ENCODE measurements at places on chromosomes 2 and 18. TPM values are rescaled to one million over a fixed set of nuclear protein-coding genes. Genes with fewer than 3 reads are reported as not detected.

Gene HRH4
- 0.11 TPM for total RNA-seq

Gene ACAA2
- 152 TPM for total RNA-seq

Gene BZW1
- total RNA-seq: 253 TPM

Gene PMAIP1
- 4.3 TPM for total RNA-seq

DNA sequence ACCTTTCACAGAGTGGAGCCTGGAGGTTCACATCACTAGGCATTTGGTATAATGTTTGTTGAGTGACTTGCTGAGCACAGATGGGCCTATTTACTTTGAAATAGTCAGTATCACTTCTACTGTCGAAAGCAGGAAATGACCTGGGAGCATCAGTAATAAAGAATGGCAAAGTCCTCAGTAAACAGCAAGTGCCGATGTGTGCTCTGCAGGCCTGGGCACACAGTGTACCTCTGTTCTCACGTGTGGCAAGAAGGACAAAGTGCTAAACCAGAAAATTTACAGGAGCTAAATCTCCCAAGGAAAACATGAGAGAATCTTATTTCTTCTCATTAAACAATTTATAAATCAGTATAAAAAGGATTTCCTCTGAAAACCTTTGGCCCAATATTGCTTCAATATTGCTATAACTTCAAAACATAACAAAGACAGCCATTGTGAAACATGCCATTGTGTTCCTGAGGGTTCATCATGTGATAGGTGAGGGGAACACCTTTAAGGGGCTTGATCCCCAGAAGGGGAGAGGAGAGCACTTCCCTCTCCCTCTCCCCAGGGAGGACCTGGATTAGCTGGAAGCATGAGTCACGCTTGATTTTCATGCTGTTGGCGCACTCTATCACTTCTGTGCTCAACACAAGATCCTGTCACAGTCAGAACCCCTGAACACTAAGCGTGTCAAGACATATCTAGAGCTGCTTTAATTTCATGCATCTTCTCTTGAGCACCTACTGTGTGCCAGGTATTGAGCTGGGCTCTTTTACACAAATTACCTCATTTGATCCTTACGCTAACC is 131.5 kb upstream of the SMAD2 start:
- no peaks in the 10 kb centered on the region for H3K36me3 ChIP-seq
- H3K27ac ChIP-seq: no peak overlapping the region
- H3K4me3 ChIP-seq: no peak overlapping the region
- peaks cover 4% of the 10 kb centered on the region for H3K4me1 ChIP-seq
- no peaks in the 10 kb centered on the region for H3K27me3 ChIP-seq
- DNase-seq: no peak

GRCh38 chr2:209442939-209443338 is 19.1 kb downstream of the MAP2 start:
- no peak overlapping the region for H3K4me3 ChIP-seq
- no peak for DNase-seq
- H3K27me3 ChIP-seq: no peaks in the 10 kb centered on the region
- no peak overlapping the region for H3K27ac ChIP-seq
- no peaks in the 10 kb centered on the region for H3K36me3 ChIP-seq

- no peaks in the 10 kb centered on the region for H3K36me3 ChIP-seq
- H3K27ac ChIP-seq: no peak overlapping the region
- no peaks in the 10 kb centered on the region for H3K27me3 ChIP-seq
- H3K4me3 ChIP-seq: no peak overlapping the region
- no peak for DNase-seq
Measured at GRCh38 chr18:74528478-74528877, 5.8 kb upstream of the CNDP1 start.

GRCh38 chr2:100105678-100106054 is 36.7 kb downstream of the AFF3 start:
- no peak overlapping the region for H3K27ac ChIP-seq
- H3K27me3 ChIP-seq: peaks cover 17% of the 10 kb centered on the region
- no peaks in the 10 kb centered on the region for H3K36me3 ChIP-seq
- no peak for DNase-seq
- H3K4me3 ChIP-seq: peak overlapping the region; percentile 30

- H3K4me3 ChIP-seq: no peak overlapping the region
- no peaks in the 10 kb centered on the region for H3K4me1 ChIP-seq
- DNase-seq: peak; percentile 67
- H3K27me3 ChIP-seq: no peaks in the 10 kb centered on the region
- H3K27ac ChIP-seq: no peak overlapping the region
Measured at GRCh38 chr2:222561817-222562645, 93.9 kb downstream of the FARSB start.

DNA sequence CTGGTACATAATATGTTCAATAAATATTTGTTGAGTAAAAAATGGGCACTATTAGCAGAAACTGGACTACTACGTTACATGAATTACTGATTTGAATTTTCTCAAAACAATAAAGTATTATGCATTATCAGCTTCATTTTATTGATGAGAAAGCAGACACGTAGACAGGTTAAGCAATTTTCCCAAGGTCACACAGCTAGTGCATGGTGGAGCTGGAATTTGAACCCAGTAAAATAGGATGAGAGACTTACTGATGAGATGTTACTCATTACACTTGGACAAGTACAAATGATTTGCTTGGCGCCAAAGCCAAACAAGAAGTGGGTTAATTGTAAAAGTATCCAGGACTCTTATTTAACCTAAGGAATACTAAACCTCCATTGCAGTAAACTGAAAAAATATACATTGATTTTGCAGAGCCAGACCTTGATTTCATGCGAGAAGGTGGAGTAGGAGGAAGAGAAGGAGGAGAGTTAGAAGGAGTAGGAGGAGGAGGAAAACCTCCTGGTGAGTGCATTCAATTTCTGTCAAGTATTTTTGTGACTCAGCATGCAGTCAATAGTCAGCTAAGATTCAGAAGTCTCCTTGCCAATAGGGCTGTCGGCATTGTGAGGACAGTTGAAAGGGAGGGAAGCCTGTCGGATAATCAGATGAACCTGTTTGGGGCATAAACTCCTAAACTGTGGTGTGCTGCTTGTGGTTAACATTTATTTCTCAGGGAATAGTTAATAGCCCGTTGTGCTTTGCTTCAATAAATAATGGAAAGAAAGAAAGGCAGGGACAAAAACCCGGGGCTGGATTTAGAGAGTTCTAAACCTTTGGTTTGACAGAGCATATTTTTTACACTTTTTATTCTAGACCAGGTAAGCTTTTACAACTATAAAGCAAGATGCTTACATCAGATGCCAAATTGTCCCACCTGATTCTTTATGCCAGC is 77.0 kb upstream of the TACR1 start:
- no peaks in the 10 kb centered on the region for H3K4me1 ChIP-seq
- no peak for DNase-seq
- no peak overlapping the region for H3K27ac ChIP-seq
- no peak overlapping the region for H3K4me3 ChIP-seq
- no peaks in the 10 kb centered on the region for H3K27me3 ChIP-seq

GRCh38 chr2:156192468-156192867 is 140.1 kb downstream of the NR4A2 start:
- H3K4me1 ChIP-seq: no peaks in the 10 kb centered on the region
- H3K36me3 ChIP-seq: no peaks in the 10 kb centered on the region
- no peak overlapping the region for H3K27ac ChIP-seq
- no peaks in the 10 kb centered on the region for H3K27me3 ChIP-seq
- DNase-seq: no peak

- no peaks in the 10 kb centered on the region for H3K36me3 ChIP-seq
- H3K4me1 ChIP-seq: no peaks in the 10 kb centered on the region
- H3K27me3 ChIP-seq: no peaks in the 10 kb centered on the region
- no peak overlapping the region for H3K4me3 ChIP-seq
Measured at GRCh38 chr2:181120625-181121024, 140.2 kb downstream of the UBE2E3 start.

DNA sequence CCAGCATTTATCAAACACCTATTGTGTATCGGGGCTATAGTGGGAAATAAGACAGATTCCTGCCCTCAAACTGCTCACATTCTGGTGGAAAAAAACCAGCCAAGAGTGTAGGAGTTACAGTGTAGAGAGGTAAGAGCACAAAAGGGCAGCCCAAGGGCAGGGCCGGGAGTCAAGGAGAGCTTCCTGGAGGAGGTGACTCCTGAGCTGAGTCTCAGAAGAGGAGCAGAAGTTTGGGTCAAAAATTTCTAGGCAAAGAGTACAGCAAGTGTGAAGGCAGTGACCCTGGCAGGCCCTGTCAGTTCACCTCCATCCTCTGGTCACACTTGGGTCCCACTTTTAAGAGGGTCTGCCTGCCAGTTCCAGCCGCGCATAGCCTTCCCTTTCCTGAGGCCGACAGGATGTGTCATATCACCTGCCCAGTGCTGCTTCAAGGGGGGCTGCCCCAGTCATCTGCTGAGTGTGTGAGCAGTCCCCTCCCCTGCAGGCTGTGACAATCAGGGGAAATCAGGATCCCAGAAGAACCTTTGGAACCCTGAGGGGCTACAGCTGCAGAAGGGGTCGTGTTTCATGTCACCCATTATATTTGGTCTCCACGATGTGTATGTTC is 118.4 kb downstream of the GLI2 start:
- no peak overlapping the region for H3K4me3 ChIP-seq
- no peak overlapping the region for H3K27ac ChIP-seq
- DNase-seq: no peak
- no peaks in the 10 kb centered on the region for H3K4me1 ChIP-seq

- H3K4me3 ChIP-seq: no peak overlapping the region
- H3K27ac ChIP-seq: no peak overlapping the region
- no peaks in the 10 kb centered on the region for H3K36me3 ChIP-seq
- no peaks in the 10 kb centered on the region for H3K27me3 ChIP-seq
- no peaks in the 10 kb centered on the region for H3K4me1 ChIP-seq
Measured at GRCh38 chr2:45047301-45047700, 38.0 kb upstream of the SIX2 start.

DNA sequence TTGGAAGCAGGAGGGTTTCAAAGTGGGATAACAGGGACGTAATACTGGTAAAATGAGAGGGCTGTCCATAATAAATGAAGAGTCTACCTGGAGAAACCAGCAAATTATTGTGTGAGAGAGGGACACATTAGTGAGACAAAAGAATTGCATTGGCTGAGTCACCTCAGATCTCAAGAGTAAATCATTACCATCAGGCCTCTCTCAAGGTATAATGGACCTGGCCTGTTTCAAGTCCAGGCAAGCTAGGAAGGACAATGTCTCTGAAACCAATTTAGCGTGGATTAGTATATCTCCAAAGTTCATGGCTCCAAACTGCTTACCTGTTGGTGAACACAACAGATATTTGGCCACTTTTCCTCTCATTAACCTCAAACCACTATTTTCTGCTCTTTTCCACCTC is 471.4 kb downstream of the CMPK2 start:
- H3K27ac ChIP-seq: no peak overlapping the region
- no peak overlapping the region for H3K4me3 ChIP-seq
- DNase-seq: no peak
- H3K27me3 ChIP-seq: no peaks in the 10 kb centered on the region
- H3K36me3 ChIP-seq: no peaks in the 10 kb centered on the region

GRCh38 chr18:13604786-13605185 is 121.6 kb downstream of the FAM210A start:
- H3K4me3 ChIP-seq: no peak overlapping the region
- H3K27me3 ChIP-seq: no peaks in the 10 kb centered on the region
- H3K4me1 ChIP-seq: no peaks in the 10 kb centered on the region
- no peak for DNase-seq
- H3K36me3 ChIP-seq: no peaks in the 10 kb centered on the region

GRCh38 chr2:9832586-9832985 is 10.7 kb upstream of the TAF1B start:
- no peak overlapping the region for H3K27ac ChIP-seq
- no peaks in the 10 kb centered on the region for H3K27me3 ChIP-seq
- no peak overlapping the region for H3K4me3 ChIP-seq
- H3K4me1 ChIP-seq: no peaks in the 10 kb centered on the region

GRCh38 chr2:29317077-29317517 is 201.9 kb downstream of the CLIP4 start:
- no peaks in the 10 kb centered on the region for H3K36me3 ChIP-seq
- H3K27me3 ChIP-seq: no peaks in the 10 kb centered on the region
- H3K27ac ChIP-seq: no peak overlapping the region
- DNase-seq: no peak
- H3K4me3 ChIP-seq: no peak overlapping the region

GRCh38 chr2:133568172-133568571 is at the start of gene NCKAP5:
Gene NCKAP5 (minus strand): TSS chr2:133568463. CDS start chr2:133517526, 50,937 bp downstream.
- no peaks in the 10 kb centered on the region for H3K4me1 ChIP-seq
- no peaks in the 10 kb centered on the region for H3K36me3 ChIP-seq
- peak; percentile 79 for DNase-seq
- H3K27ac ChIP-seq: no peak within 1 kb of the TSS

DNA sequence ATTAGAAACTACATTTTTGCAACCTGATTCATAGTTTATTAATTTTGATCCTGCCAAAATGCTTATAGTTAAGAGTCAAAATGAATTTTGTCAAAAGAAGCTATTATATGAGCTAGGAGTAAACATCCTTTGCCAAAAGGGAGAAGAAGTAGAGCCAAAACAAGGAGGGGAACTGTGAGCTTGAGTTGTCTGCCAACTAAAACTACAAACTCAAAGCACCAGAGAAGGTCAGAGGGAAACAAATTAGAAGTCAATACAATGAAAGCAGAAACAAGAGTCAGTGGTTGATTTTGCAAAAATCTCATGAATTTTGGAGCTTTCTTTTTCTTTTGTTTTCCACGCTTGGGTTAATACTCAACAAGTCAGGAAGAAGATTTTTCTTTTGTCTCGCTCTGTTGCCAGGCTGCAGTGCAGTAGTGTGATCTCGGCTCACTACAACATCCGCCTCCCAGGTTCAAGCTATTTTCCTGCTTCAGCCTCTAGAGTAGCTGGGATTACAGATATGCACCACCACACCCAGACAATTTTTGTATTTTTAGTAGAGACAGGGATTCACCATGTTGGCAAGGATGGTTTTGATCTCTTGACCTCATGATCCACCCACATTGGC is 508.5 kb downstream of the RIT2 start:
- no peaks in the 10 kb centered on the region for H3K4me1 ChIP-seq
- no peaks in the 10 kb centered on the region for H3K36me3 ChIP-seq
- H3K4me3 ChIP-seq: no peak overlapping the region
- no peak for DNase-seq
- no peak overlapping the region for H3K27ac ChIP-seq

DNA sequence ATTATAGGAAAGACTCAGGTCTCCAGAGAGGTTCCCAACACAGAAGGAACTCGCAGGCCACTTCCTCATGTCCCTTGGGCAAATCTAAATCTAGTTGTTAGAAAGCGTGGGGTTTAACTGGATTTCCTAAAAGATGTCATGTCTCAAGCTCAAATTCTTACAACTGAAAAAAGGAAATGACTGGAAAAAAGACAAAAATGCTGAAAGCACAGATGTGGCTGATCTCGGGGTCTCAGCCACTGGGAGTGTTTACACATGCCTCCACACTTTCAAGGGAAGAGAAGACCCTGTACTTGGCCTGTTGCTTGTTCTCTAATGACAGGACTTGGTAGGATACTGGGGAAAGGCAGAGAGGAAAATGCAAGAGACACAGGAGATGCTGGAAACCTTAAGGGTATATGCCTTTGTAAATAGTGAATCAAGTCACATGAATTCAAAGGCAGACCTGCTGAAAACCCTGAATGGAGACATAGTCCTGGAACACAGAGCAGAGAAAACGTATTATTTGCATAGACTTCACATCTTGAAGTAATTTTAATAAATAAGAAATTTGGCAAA is 160.9 kb upstream of the MEIS1 start:
- H3K4me1 ChIP-seq: no peaks in the 10 kb centered on the region
- no peak overlapping the region for H3K27ac ChIP-seq
- H3K36me3 ChIP-seq: no peaks in the 10 kb centered on the region
- H3K27me3 ChIP-seq: no peaks in the 10 kb centered on the region
- no peak for DNase-seq

- no peaks in the 10 kb centered on the region for H3K27me3 ChIP-seq
- no peak overlapping the region for H3K27ac ChIP-seq
- no peaks in the 10 kb centered on the region for H3K36me3 ChIP-seq
- H3K4me1 ChIP-seq: no peaks in the 10 kb centered on the region
- H3K4me3 ChIP-seq: no peak overlapping the region
Measured at GRCh38 chr18:73945130-73945792, 202.4 kb downstream of the FBXO15 start.

- no peaks in the 10 kb centered on the region for H3K36me3 ChIP-seq
- no peak overlapping the region for H3K4me3 ChIP-seq
- H3K4me1 ChIP-seq: no peaks in the 10 kb centered on the region
- no peak overlapping the region for H3K27ac ChIP-seq
- DNase-seq: no peak
Measured at GRCh38 chr2:114113518-114113917, 223.6 kb downstream of the ACTR3 start.

All from colonic mucosa (tissue), 4 donors.